SJCRH30 (cell line): ENCODE measurements at places on chromosomes 16 and 17. TPM values are rescaled to one million over a fixed set of nuclear protein-coding genes. Genes with fewer than 3 reads are reported as not detected.

DNA sequence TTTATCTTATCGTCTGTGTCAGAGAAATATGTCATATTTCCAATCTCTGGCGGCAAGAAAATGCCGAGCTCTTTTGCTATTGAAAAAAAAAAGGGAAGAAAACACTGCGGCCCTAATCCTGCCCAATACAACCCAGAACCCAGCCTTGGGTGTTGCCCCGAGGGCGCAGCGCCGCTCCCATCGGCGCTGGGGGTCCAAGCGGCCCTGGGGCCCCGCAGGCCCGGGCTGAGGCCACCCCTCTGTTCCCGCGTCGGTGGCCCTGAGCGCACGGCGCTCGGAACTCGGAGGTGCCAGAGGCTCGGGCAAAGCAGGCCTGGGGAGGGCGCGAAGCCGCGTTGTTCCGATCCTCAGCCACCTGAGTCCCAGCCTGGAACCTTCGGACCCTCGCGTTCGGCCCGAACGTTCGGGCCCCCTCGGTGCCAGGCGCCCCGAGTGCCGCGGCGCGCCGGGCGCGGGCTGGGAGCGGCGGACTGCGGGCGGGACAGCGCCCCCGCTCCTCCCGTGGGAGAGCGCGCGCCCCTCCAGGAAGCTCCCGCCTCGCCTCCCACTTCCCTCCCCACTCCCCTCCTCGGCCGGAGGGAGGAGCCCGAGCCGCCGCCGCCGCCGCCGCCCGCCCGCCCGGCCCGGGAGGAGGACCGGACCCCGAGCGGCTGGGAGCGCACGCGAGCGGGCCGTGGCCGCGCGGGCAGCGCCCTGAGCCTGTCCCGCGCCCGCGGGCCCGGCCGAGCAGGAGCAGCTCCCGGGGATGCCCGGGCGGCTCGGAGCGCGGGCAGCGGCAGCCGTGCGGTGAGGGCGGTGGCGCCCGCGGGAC lies at the start of gene CPNE2:
TSS of gene CPNE2 (plus strand) at position 609 of the 811 bp plus-strand sequence. CDS start 18,160 bp downstream, outside the sequence.
- peak within 1 kb of the TSS; percentile 57 for H3K27ac ChIP-seq
- peaks cover 20% of the 10 kb centered on the region for H3K4me1 ChIP-seq
- DNase-seq: peak; percentile 80
- H3K27me3 ChIP-seq: no peaks in the 10 kb centered on the region
- no peaks in the 10 kb centered on the region for H3K36me3 ChIP-seq

- H3K36me3 ChIP-seq: no peaks in the 10 kb centered on the region
- H3K4me3 ChIP-seq: no peak overlapping the region
- H3K27me3 ChIP-seq: no peaks in the 10 kb centered on the region
- H3K4me1 ChIP-seq: no peaks in the 10 kb centered on the region
Measured at GRCh38 chr16:87570938-87571867, 31.1 kb upstream of the JPH3 start.

GRCh38 chr16:8867216-8867931 lies 1.4 kb downstream of the CARHSP1 start:
- peaks cover 23% of the 10 kb centered on the region for H3K4me1 ChIP-seq
- no peaks in the 10 kb centered on the region for H3K27me3 ChIP-seq
- H3K27ac ChIP-seq: peak overlapping the region; percentile 100
- peak; percentile 53 for DNase-seq
- peaks cover 6% of the 10 kb centered on the region for H3K36me3 ChIP-seq

Gene MVP
- 0.61 and 0.63 TPM in 2 replicates for total RNA-seq

GRCh38 chr17:3982541-3983017 lies 18.3 kb upstream of the ATP2A3 start:
- H3K27me3 ChIP-seq: no peaks in the 10 kb centered on the region
- no peak for DNase-seq
- H3K4me1 ChIP-seq: no peaks in the 10 kb centered on the region
- H3K4me3 ChIP-seq: no peak overlapping the region
- H3K36me3 ChIP-seq: no peaks in the 10 kb centered on the region

GRCh38 chr16:85402910-85403692 lies 210.0 kb upstream of the GSE1 start:
- H3K4me3 ChIP-seq: no peak overlapping the region
- no peaks in the 10 kb centered on the region for H3K36me3 ChIP-seq
- no peaks in the 10 kb centered on the region for H3K4me1 ChIP-seq
- no peaks in the 10 kb centered on the region for H3K27me3 ChIP-seq

DNA sequence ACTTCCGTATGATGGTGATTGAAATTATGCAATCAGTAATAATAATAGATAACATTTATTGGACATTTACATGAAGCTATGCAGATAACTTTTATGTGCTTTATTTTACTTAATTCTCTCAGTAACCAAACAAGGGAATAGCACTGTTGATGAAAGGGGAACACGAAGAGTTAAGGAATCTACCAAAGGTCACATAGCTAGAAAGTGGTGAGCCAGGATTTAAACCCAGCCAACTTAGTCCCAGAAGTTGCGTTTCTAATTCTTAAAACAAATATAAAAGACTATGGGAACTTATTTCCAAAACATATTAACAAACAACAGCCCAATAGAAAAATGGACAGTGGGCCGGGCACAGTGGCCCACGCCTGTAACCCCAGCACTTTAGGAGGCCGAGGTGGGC lies 9.7 kb downstream of the SPNS3 start:
- no peak for DNase-seq
- no peak overlapping the region for H3K4me3 ChIP-seq
- H3K4me1 ChIP-seq: no peaks in the 10 kb centered on the region
- H3K27ac ChIP-seq: no peak overlapping the region

- no peaks in the 10 kb centered on the region for H3K4me1 ChIP-seq
- no peak overlapping the region for H3K4me3 ChIP-seq
- no peaks in the 10 kb centered on the region for H3K27me3 ChIP-seq
- no peak overlapping the region for H3K27ac ChIP-seq
- DNase-seq: no peak
- no peaks in the 10 kb centered on the region for H3K36me3 ChIP-seq
Measured at GRCh38 chr17:56165072-56165641, 11.9 kb downstream of the ANKFN1 start.

Gene KRT14
- total RNA-seq: not detected in 2 replicates

GRCh38 chr17:7222972-7223292 lies 3.2 kb downstream of the ACADVL start:
- DNase-seq: no peak
- H3K27ac ChIP-seq: no peak overlapping the region
- peaks cover 17% of the 10 kb centered on the region for H3K4me1 ChIP-seq
- no peaks in the 10 kb centered on the region for H3K27me3 ChIP-seq
- no peak overlapping the region for H3K4me3 ChIP-seq

- peak; percentile 30 for DNase-seq
- peak overlapping the region; percentile 32; the same call in 1 of the 2 replicates for H3K27ac ChIP-seq
- H3K36me3 ChIP-seq: no peaks in the 10 kb centered on the region
- no peaks in the 10 kb centered on the region for H3K4me1 ChIP-seq
Measured at GRCh38 chr16:3716831-3717234, 491 bp downstream of the TRAP1 start.

Gene PTX4
- not detected in 2 replicates for total RNA-seq

GRCh38 chr16:75262800-75263127 lies 11.3 kb upstream of the BCAR1 start:
- no peaks in the 10 kb centered on the region for H3K27me3 ChIP-seq
- H3K4me1 ChIP-seq: peaks cover 14% of the 10 kb centered on the region
- H3K36me3 ChIP-seq: no peaks in the 10 kb centered on the region

Gene KRT26
- total RNA-seq: not detected in 2 replicates

DNA sequence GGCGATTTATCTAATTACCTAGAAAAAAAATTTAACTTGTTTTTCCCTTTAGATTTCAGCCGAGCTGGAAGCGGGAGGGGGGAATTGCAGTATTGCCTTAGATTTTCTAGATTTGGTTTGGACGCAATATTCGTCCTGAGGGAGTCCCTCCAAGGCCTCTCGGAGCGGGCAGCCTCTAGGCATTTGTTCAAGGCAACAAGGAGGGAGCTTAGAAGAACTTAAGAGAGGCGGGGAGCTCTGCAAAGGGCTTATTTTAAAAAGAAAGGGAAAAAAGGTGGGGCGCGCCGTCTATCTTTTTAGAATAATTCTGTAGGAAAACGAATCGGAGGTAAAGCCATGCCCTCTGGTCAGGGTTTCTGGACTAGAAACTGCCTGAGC lies 407 bp upstream of the TMEM94 start:
- H3K4me3 ChIP-seq: peak overlapping the region; percentile 86
- no peaks in the 10 kb centered on the region for H3K27me3 ChIP-seq
- H3K4me1 ChIP-seq: no peaks in the 10 kb centered on the region

Gene WRAP53
- 14.9 and 15.6 TPM in 2 replicates for total RNA-seq

GRCh38 chr17:30429155-30429554 lies 48.1 kb upstream of the GOSR1 start:
- no peaks in the 10 kb centered on the region for H3K27me3 ChIP-seq
- peaks cover 26% of the 10 kb centered on the region for H3K36me3 ChIP-seq
- H3K4me3 ChIP-seq: no peak overlapping the region
- no peak for DNase-seq
- H3K4me1 ChIP-seq: peaks cover 14% of the 10 kb centered on the region

DNA sequence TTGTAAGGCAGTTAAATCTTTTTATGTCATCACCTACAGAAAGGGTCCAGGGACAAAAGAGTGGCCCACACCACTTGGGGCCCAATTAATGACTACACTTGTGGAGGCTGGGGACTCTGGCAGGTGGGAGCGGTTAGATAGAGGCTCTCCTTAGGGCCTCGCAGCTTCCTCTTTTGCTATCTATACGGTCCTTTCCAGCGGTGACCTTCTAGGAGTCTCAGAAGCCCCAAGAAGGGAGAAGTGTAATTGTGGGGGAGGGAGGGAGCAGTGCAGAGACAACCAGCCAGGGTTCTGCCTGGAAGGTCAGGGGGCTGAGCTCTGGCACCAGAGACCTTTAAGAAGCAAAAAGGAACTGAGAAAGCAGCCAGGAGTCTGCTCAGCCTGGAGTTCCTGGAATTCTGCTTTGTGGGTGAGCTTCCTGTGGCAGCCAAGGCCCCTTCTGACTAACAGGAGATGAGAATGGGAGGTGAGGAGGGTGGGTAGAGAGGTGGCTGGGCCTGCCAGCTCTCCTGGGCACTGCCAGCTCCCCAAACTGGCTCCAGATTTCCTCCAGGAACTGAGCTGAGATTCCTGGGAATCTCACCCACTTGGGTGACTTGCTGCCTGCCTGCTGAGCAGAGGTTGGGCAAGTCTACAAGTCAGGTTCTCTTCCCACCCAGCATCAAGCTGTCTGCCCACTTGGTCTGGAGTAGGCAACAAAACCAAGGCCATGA lies 16.3 kb upstream of the MAP3K14 start:
- no peak overlapping the region for H3K4me3 ChIP-seq
- no peak for DNase-seq
- H3K27ac ChIP-seq: no peak overlapping the region
- H3K4me1 ChIP-seq: no peaks in the 10 kb centered on the region
- no peaks in the 10 kb centered on the region for H3K36me3 ChIP-seq

Gene KCNJ16
- total RNA-seq: not detected in 2 replicates

- DNase-seq: no peak
- no peak overlapping the region for H3K27ac ChIP-seq
- H3K27me3 ChIP-seq: no peaks in the 10 kb centered on the region
- no peaks in the 10 kb centered on the region for H3K4me1 ChIP-seq
Measured at GRCh38 chr17:43020030-43020621, 2.1 kb downstream of the VAT1 start.

DNA sequence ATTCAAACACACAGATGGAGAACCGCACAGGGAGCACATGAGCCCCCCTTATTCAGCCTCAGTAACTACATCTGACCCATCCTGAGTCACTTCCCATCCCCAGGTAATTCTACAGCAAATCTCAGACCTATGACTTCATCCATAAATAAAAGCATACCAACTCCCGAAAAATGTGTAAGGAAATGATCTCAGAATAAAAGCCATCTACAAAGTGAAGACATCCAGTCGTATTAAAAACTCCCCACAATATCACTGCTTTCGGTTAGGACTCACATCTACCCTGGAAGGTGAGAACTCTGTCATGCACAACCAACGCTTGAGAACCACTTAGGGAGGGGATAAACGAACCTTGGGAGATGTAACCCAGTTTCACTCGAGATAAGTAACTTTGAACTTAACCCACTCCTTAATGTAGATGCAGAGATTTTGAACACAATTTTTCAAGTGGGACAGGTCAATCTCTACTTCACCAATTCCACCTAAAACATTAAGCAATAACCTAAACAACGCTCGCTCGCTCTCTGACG lies 1.3 kb downstream of the USP36 start:
- H3K36me3 ChIP-seq: peaks cover 36% of the 10 kb centered on the region
- no peak overlapping the region for H3K27ac ChIP-seq
- H3K4me1 ChIP-seq: peaks cover 9% of the 10 kb centered on the region

DNA sequence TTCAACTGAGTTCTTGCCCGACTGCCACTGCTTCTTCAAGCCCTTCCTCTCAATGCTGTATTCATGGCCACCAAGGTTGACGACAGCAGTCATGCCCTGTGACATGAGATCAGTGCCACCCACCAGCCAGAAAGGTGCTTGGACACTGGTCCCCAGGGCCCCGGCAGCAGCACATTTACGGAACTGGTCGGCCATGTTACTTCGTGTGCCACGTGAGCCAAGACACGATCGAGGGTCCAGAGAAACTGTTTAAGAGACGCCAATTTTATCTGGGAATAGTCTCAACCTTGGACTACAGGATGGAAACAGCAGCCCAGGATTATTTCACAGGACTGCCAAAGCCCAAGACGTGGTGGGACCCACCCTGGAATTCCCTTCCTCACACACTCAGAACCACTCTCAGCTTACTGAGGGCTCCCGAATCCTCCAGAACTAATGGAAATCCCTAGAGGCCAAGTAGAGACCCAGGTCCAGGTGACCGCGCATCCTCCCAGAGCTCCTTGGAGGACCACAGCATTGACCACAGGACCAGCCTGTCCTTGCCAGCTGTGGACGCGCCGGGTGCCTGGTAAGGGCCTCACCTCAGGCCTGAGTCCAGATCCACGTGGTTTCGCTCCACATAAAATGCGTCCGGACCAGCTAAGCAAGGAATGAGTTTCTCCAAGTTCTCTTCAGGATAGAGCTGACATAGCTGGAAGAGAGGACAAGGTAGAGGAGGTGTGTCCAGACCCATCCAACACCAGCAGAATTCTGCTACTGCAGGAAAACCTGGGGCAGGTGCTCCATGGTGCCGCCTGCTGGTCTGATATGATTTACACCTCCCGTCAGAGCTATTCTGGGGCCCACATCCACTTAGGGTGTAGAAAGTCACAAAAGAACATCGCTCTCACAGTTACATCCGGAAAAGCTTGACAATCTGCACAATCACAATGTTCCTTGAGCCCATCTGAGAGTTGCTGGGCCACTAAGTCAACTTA lies 28.2 kb downstream of the MAP1LC3B start:
- H3K27me3 ChIP-seq: no peaks in the 10 kb centered on the region
- H3K4me3 ChIP-seq: no peak overlapping the region
- H3K4me1 ChIP-seq: no peaks in the 10 kb centered on the region
- no peak overlapping the region for H3K27ac ChIP-seq

GRCh38 chr17:33523577-33523981 lies 230.5 kb upstream of the ASIC2 start:
- no peak for DNase-seq
- H3K27me3 ChIP-seq: peaks cover 3% of the 10 kb centered on the region; the same call in 1 of the 2 replicates
- H3K27ac ChIP-seq: no peak overlapping the region
- H3K4me3 ChIP-seq: no peak overlapping the region
- no peaks in the 10 kb centered on the region for H3K4me1 ChIP-seq
